ENCODE measurements at places on chromosomes 6 and 20.

- no peaks in the 10 kb centered on the region for H3K27me3 ChIP-seq
- no peak overlapping the region for H3K27ac ChIP-seq
- H3K36me3 ChIP-seq: no peaks in the 10 kb centered on the region
These were observed 39.2 kb downstream of the CTCFL start for GRCh38 chr20:57485770-57486169.

GRCh38 chr6:110544472-110544871, 68.1 kb upstream of the SLC22A16 start:
- peak overlapping the region; percentile 47 for H3K4me3 ChIP-seq
- DNase-seq: peak; percentile 38
- peaks cover 34% of the 10 kb centered on the region for H3K4me1 ChIP-seq
- no peaks in the 10 kb centered on the region for H3K36me3 ChIP-seq
- no peak overlapping the region for H3K27ac ChIP-seq

- H3K36me3 ChIP-seq: no peaks in the 10 kb centered on the region
- no peak overlapping the region for H3K27ac ChIP-seq
- peaks cover 21% of the 10 kb centered on the region for H3K4me1 ChIP-seq
- no peak for DNase-seq
These were observed 78.0 kb downstream of the VEGFA start for GRCh38 chr6:43847741-43848630.

DNA sequence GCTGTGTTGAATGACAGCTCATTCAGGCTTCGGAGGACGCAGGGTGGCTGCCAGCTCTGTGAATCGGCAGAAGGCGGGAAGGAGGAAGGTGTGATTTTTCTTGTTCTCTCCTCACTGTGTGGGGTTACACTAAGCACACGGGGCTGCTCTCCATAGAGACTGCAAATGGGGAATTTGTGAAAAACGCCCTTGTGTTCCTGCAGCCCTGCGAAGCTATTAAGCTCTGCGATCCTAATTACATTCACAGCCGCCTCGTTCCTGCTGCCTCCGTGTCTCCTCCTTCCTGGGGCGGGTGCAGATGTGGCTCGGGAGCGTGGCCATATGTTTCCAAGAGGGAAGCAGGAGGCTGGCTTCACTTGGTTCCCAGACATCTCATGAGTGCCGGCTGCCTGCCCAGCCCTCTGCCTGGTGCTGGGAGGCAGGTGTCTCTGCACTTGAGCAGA, 124.0 kb downstream of the TOX2 start:
- peaks cover 38% of the 10 kb centered on the region for H3K27me3 ChIP-seq
- H3K4me1 ChIP-seq: no peaks in the 10 kb centered on the region

GRCh38 chr6:166331503-166332415, 10.6 kb downstream of the SFT2D1 start:
- H3K4me1 ChIP-seq: peaks cover 6% of the 10 kb centered on the region
- no peak overlapping the region for H3K4me3 ChIP-seq
- DNase-seq: no peak

- no peaks in the 10 kb centered on the region for H3K36me3 ChIP-seq
- no peak overlapping the region for H3K27ac ChIP-seq
- no peaks in the 10 kb centered on the region for H3K27me3 ChIP-seq
- DNase-seq: peak; percentile 3
- no peaks in the 10 kb centered on the region for H3K4me1 ChIP-seq
These were observed 156.7 kb upstream of the CCN2 start for GRCh38 chr6:132107896-132108295.

Data from osteoblast (primary cell).